ENCODE measurements at places on chromosomes 1 and 21.

- no peak for DNase-seq
These were observed 29.6 kb downstream of the GNG12 start for GRCh38 chr1:67803380-67804279.

DNA sequence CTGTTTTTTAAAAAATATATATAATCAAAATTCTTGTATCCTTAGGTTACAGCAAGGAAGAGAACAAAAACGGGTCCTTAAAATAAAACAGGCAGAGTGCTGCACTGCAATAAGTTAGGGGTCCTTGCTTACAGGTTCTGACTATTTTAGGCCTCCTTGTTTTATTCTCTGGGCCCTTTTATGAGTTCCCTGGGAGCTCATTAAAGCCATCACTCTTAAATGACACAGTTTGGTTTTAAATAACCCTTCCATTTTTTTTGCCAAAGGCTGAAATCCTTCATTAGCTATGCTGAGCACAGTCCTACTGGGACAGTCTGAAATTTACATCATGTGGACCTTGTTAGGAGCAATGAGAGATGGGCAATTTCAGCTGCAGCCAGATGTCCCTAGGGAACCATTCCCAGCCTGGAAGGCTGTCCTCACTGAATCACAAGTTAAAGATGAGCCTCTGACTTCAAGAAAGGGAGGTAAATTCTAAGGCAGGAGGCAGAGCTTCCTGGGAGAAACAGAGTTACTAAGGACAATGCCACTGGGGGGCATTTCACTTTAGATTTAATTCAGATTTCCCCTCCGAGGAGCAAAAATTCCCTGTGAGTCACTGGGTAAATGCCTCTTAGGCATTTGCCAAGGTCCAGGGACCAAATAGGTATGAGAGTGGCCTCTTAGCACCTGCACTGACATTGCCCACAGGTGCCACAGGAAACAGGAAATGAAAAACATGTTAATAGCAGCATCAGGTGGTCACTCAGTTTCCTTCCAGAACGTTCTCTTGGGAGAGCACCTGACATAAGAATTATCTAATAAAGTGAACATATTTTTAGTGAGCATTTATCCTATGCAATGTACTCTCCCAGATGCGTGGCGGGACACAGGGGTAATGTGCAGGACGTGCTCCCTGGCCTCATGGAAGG, 3.8 kb upstream of the MUL1 start:
- DNase-seq: no peak

- no peak for DNase-seq
These were observed 28.6 kb upstream of the DUSP23 start for GRCh38 chr1:159752135-159752580.

DNA sequence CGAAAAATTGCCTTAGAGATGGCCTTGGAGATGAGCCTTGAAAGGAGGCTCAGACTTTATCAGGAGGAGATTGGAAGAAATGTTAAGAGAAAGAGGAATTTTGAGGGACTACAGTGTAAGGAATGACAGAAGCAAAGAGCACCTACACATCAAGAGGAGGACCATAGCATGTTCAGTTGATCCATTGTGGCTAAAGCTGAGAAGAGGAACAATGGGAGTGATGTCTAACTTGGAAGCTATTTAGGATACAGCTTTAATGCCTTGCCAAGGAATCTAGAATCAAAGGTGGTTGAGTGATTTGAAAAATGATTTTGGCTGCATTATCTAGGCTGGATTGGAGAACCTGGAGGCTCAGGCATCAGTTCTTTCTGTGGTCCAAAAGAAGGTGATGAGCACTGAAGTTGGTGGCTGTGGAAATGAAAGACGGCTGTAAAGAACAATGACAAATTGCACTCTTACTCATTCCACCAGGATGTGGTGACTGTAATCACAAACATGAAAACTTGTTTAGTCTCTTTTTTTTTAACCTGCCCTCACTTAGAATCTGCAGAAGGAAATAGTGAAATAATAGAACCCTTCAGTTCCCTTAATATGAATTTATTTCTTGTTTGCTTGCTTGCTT, 11.3 kb downstream of the FAM20B start:
- no peak for DNase-seq

DNA sequence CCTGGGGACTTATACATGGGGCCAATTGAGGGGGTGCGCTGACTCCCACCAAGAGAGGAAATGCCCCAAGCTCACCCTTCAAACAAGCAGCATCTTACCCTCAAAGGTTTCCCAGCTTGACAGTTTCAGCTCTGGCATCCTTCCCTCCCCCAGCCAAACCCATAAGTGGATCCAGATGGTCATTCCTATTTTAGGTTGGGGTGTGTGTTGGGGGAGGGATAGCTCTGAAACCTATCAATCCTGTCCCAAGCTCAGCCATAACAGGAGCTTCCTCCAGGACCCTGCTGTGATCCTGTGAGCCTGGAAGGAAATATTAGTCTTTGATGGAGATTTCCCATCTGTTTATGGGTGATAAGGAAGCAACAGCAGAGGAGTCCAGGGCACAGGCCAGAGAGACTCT, 3.4 kb upstream of the TMEM222 start:
- no peak for DNase-seq

DNA sequence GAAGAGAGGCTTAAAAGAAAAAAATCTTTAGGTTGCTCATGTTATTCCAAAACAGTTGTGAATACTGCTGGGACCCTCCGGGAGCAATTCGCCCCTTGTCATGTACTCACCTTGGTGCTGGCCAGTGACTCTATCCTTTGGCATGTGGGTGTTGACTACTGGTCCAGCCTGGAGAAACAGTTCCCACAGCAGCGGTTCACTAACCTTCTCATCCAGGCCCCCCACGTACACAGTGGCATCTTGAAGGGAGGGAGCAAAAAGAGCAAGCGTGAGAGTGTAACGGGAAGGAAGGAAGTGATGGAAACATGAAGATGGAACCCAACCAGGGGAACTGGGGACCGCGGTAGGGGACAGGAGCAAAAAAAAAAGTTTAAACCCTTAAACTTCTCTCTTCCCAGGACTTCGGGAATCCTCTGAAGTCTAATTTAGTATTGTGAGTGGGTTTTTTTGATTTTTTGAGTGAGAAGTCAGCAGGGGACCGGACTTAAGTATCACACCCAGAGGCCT, 494 bp downstream of the SF3B4 start:
- no peak for DNase-seq

GRCh38 chr1:12276225-12276624, 46.4 kb downstream of the VPS13D start:
- peak; percentile 6 for DNase-seq

DNA sequence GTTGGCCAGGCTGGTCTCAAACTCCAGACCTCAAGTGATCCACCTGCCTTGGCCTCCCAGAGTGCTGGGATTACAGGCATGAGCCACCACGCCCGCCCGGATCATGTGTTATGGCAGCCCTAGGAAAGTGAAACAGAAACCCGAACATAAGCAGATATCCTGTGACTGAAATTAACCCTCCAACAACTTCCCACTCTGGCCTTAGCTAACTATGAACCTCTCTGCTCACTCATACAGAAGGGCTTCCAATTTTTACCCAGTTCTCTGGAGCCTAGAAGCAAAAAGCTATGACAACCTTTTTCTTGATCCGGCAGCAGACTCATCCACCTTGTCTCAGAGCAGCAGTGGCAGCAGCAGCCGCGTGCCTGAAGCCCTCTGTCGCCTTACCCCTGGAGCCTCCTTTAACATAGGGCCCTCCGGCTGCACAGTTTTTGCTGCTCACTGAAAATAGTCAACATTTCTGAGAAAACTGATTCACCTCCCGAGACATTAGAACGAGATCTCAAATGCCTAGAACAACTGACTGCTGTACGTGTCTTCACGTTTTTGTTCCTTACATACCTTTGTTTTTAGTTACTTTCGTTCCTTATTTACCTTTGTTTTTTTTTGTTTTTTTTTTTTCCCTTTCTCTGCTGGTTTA, 9.3 kb downstream of the CBR1 start:
- no peak for DNase-seq

GRCh38 chr1:226980122-226980560, 40.0 kb downstream of the COQ8A start:
- DNase-seq: no peak

- DNase-seq: no peak
These were observed 5.7 kb downstream of the FBLIM1 start for GRCh38 chr1:15764269-15764764.

- peak; percentile 16 for DNase-seq
These were observed 3.2 kb downstream of the MYBPH start for GRCh38 chr1:203172184-203173010.

- no peak for DNase-seq
These were observed 220.1 kb downstream of the ST6GALNAC3 start for GRCh38 chr1:76294482-76295194.

- DNase-seq: no peak
These were observed 119.2 kb downstream of the FOXD2 start for GRCh38 chr1:47557066-47557465.

GRCh38 chr1:202684716-202685115, 25.5 kb downstream of the SYT2 start:
- DNase-seq: no peak

GRCh38 chr1:27298632-27299384, 23.2 kb upstream of the TMEM222 start:
- DNase-seq: no peak

DNA sequence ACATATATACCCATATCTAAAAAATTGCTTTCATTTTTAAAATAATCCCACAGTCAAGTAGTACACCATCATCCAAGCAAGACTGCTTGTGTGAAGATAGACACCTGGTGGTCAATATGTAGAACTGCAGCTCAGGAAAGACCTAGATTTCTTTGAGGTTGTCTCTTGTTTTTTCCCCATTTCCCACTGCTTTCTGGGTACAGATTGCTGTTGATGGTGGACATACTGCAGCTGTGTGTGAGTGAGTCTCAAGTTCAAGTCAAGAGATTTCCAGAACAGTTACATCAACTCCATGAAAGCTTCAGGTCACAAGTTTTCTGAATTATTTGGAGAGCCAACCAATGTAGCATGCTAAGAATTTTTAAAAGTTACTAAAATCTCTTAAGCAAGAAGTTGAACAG, 306.4 kb downstream of the DUSP10 start:
- DNase-seq: no peak

DNA sequence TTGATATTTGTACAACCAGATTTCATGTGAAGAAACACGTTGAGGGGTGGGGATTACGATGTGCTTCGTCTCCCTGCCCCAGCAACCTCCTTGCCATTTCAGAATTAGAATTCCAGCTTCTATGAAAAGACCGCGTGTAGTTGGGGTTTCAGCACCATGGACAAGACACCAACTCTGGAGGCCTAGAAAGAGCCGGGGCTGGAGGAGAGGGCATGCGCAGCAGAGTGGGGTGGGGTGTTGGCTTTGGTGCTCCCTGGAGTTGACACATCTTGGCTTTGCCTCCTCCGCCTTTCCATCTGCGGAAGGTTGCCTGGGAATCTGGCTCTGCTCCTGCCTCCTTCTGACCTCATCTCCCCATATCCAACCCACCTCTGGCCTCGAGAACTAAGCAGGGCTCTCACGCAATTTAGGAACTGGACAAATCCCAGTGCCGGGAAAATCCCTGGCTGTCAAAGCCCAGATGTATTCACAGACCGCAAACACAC, 11.8 kb downstream of the HTR6 start:
- DNase-seq: no peak

DNA sequence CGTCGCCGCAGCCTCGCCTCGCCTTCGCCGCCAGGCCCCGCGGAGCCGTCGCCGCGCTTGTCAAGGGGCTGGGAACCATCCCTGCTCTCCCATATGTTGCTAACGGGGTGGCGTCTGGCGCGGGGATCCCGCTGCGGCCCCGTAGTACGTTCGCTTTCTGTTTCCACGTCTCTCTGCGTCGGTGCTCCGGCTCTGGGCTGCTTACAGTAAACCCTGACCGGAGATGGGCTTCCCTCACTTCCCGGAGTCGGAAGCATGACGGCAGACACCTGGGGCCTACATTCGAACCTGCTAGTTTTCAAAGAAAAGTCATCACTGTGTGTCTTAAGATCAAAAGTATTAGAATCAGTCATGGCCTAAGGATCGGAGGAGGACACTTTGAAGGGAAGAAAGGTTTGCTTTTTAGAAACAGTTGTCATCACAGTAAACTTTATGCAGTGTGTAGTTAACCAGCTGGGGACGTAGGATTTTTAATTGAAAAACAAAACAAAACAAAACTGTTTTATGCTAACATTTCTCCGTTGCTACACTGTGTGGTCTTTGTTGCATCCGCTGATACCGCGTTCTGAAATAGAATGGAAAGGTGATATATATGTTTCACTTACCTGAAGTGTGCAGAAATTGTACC, 69.0 kb downstream of the SLC35A3 start:
- DNase-seq: peak; percentile 59

DNA sequence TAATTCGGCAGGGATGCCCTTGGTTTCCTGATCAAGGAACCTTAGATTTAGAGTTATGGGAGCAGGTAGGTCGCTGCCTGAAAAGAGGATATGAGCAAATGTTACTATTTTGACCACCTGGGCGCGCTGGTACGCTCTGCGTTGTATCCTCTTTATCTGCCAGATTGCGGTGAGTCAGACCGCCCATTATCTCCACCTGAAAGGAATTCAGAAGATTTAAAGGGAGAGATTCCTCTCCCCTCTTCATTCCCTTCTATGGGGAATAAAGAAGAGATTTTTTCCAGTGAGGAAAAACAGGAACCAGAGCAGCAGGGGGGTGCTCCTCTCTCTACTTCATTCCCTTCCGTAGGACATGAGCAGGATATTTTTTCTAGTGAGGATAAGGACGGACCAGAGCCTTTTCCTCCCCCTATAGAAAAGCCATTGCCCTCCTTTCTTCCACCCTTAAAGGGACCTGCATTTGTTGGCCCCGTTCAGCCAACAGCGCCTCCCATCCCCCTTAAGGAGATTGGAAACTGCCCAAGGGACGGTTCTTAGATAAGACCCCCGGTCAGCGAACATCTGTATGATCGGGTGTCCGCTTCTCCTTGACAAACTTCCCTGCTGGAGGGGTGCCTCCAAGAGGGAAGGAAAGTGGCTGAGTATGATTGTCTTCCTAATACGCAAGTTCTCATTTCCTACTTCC, 34.1 kb downstream of the CLCA1 start:
- no peak for DNase-seq

GRCh38 chr21:34116569-34116968, 43.2 kb downstream of the MRPS6 start:
- DNase-seq: no peak

DNA sequence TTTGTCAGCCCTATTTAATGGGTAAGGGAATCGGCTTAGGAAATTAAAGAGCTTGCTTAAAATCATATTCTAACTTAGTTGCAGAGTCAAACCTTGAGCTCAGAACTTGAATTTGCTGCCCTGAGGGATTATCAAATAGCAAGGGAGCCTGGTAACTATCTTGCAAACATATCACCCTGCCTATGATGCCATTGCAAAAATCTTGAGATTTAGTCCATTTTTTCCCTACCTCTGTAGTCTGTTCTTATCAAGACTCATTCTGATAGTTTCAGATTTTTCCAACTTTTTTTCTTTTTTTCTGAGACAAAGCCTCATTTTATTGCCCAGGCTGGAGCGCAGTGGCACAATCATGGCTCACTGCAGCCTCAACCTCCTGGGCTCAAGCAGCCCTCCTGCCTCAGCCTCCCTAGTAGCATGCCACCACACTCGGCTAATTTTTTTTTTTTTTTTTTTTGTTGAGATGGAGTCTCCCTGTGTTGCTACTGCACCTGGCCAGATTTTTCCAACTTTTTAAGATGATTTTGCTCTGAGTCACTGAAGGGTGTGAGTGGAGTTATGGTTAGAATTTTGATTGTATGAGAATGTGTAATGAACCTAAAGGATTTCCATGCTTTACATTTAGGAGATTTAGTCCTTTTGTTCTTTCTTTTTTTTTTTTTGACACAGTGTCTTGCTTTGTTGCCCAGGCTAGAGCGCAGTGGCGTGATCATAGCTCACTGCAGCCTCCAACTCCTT, 12.2 kb downstream of the SARS1 start:
- no peak for DNase-seq
